ENCODE measurements at places on chromosomes 13 and 19.

DNA sequence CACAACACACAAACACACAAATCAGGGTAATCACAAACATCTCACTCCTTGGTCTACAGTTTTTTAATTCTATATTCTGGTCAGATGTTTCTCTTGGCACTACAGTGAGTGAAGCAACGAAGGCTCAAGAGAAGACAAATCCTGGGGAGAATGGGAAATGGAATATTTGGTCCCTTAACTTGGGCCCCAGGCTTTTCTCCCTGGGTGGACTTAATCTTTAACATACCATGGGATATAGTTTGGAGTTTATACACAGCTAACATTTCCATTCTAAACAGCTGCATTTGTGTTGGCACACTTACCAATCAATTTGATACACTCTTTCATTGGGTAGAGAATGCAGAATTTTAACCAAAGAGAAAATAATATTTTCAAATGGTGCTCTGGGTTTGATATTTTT, 1132.6 kb upstream of the SLC10A2 start:
- DNase-seq, result no peak

DNA sequence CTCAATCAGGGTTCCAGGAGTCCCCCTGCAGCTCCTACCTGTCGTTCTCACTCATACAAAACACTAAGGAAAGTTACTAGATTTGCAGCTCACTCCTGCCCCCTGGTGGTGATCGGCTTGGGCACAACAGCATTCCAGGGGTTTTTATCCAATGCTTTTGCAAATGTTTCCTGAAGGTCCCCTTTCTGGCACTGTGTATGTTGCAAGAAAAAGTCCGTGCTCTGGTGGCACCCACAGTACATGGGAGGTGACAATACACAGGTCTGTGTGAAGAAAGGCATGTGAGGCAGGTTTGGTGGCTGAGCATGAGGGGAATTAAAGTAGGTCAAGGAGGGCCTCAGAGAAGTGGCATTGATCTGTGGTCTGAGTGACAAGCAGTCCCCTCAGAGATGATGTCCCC, 8.6 kb upstream of the TYK2 start:
- DNase-seq, result peak; percentile 75

DNA sequence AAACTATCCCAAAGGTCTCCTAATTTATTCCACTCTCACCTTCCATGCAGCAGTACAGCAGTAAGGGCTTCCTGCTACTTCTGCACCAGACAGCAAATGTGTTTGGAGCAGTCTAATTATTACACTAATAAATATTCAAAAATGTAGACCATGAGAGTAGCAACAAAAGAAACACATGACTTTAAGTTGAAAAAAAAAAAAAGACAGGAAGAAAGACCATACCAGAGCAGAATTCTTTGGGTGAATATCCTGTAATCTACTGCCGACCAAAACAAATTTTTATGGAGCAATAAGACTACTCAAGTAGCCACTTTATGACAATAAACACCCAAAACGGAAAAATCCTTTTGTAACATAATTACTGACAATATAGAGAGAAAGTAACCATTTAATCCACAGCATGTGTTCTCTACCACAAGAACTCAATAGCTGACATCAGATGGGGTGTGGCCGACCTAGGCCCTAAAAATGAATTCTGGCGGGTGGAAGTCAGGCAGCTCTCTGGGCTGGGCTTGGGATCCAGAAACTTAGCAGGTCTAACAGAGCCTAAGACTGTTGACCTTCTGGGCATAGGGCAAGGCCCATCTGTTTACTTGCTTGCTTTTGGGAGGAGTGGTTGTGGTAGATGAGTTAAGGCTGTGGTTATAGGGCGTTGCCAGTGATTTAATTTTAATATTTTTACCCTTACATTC, 4.6 kb downstream of the KLF12 start:
- no peak for DNase-seq

DNA sequence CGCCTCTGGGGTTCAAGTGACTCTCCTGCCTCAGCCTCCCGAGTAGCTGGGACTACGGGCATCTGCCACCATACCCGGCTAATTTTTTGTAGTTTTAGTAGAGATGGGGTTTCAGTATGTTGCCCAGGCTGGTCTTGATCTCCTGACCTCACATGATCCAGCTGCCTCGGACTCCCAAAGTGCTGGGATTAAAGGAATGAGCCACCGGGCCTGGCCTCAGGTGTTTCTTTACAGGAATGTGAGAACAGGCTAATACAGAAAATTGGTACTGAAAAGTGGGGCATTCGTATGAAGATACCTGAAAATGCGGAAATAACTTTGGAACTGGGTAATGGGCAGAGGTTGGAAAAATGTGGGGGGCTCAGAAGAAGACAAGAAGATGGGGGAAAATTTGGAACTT, 2.8 kb upstream of the CDC16 start:
- no peak for DNase-seq

- no peak for DNase-seq
These were observed 6.2 kb downstream of the RPS19 start for GRCh38 chr19:41866284-41866683.

GRCh38 chr19:4337906-4338440, 654 bp downstream of the STAP2 start:
- DNase-seq, result no peak

GRCh38 chr13:61084988-61085387, 330.7 kb downstream of the PCDH20 start:
- no peak for DNase-seq

- DNase-seq, result no peak
These were observed 155.2 kb downstream of the LIG4 start for GRCh38 chr13:108060111-108060510.

GRCh38 chr13:93462151-93462550, 235.5 kb downstream of the GPC6 start:
- DNase-seq, result no peak

GRCh38 chr13:26022538-26023292, 29.1 kb downstream of the SHISA2 start:
- DNase-seq, result peak; percentile 75

DNA sequence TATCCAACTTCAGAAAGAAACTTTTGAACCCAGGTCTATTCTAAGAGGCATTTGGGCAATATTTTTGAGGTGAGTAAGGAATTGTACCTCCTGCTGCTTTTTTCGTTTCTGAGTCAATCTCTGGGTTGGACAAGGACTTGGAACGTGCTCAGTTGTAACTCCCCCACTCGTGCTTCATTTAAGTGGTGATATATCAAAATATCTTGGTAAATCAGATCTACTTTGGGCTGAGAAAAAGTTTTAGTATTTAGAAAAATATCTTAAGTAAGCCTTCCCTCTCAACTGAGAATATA, 728.9 kb downstream of the EFNB2 start:
- DNase-seq, result no peak

- DNase-seq, result no peak
These were observed 17.3 kb upstream of the UQCR11 start for GRCh38 chr19:1622541-1622940.

GRCh38 chr13:113207890-113208420, 514 bp downstream of the PCID2 start:
- peak; percentile 44 for DNase-seq

DNA sequence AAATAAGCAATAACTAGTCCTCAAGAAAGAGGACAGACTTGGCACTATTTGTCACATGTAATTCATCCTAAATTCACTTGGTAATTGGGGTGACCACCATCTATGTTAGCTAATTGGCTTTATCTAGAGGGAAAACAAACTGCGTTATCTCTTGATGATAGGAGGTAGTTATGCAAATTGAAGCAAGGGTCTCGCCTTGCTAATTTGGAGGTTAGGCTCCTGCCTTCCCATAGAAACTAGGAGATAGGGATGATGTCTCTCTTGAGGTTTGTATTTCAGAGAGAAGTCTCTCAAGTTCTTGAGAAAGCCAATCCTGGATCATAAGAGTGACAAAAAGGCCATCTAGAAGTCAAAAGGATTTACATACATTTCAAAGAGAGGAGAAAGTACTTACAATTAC, 179.9 kb downstream of the SLITRK6 start:
- no peak for DNase-seq

DNA sequence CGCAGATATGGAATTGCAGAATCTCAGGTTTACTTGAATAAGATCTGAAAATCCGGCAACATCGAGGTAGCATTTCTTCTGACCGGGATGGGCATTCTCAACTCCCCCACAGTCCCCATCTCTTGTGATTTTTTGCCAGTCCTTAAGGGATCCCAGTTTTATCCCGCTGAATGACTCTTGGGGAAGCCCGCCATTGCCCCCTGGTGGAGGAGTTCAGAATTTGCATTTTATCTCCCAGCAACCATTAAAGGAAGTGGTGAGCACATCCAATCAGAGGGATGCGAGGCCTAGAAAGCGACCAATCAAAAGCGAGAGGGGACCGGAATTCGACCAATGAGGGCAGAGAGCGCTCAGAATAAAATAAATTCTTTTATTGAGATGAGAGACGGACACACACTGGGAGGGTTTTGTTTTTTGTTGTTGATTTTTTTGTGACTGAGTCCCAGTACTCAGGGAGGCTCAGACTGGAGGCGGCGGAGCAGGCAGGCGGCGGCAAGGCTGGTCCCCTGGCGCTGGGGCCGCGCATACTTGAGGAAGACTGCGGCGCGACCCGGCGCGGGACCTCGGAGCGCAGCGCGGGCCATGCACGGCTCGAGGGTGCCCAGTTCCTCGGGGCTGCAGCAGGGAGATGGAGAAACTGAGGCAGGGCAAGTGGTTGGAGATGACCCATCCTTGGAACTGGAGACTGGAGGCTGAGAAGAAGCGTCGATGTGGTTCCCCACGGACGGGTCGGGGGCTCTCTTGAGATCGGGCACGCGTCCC, 3.9 kb upstream of the TTC9B start:
- DNase-seq, result peak; percentile 58

DNA sequence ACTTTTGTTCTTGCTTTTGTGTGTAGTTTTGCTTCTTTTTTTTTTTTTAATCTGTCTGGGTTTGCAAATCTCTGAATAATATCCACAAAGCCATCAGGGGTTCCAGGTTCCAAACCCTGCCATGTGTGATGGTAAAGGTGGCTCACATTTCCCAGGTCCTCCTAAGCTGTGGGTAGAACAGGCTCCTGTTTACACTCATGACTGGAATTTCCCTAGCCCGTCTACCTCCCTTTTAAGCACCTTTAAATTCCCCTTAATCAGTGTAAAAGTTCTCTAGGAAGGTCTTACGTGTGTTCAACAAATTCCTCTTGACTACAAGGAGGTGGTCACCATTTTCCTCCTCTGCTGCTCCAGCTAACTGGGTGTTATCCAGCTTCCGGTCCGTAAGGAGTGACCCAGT, 62.8 kb downstream of the EFNB2 start:
- no peak for DNase-seq

DNA sequence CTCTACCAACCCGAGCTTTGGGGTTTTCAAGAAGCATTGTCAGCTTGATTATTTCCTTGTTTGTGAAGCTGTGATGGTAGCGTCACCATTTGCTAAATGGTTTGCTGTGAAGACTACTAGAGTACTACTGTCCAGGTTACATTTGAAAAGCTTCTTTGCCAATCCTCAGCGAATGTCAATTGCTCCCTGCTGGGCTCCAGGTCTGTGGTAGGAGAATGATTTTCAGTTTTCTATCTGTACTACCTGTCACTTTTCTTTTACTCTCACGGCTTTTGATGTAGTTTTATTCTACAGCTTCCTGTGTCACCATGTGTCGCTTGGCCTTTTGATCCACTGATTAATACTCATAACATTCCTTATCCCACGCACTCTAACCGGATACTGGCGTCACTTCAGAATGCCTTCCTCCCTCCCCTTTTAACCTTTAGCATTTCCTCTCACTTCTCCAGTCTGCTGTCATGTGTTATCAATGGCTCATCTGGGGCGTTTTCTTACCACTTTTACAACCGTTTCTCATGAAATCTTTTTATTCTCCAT, 7.5 kb upstream of the GPR183 start:
- no peak for DNase-seq

DNA sequence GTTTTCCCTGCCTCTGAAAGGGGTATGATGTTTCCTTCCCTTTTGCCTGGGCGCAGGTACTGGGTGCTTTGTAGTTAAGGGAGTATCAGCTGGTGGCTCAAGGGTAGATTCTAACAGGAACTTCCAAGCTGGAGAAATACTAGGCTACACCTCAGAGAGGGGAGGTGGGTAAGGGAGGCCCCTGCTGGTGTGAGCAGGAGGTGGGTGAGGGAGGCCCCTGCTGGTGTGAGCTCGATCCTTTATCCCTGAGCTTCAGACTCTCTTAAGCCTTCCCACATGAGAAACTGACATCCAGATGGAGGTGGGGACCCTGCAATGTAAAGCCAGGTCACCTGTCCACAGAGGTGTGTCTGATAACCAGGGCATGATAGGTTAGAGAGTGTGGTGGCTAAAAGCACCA, 32.1 kb downstream of the CYP2B6 start:
- no peak for DNase-seq

DNA sequence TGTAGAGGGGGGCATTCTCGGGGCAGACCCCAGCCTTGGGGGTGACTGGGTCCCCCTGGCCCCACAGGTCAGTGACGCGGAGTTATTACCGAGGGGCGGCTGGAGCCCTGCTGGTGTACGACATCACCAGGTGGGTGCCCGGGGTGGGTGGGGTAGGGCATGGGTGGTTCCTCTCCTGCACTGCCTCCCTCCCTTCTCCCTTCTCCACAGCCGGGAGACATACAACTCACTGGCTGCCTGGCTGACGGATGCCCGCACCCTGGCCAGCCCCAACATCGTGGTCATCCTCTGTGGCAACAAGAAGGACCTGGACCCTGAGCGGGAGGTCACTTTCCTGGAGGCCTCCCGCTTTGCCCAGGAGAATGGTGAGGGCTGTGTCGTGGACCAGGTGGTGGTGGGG, 5.7 kb downstream of the RAB4B start:
- no peak for DNase-seq

DNA sequence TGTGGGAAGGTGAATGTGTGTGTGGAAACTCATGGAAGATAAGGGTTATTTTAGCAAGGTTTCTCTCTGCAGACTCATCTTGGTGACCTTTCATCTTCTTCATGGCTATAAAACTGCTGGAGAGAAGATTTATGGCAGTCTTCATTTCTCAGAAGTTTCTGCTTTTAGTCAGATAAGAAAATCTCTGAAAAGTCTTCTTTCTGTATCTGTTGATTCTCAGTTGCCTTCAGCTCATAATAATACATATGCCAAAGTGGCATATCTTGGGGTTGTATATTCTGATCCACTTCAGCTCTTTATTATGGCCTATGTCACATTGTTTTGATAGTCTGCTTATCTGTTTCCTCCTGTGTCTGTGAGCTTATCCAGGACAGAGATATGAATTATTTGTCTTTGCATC, 143.3 kb upstream of the TMTC4 start:
- DNase-seq, result no peak
